ENCODE measurements at places on chromosomes 16 and 17. TPM values are rescaled to one million over a fixed set of nuclear protein-coding genes. Genes with fewer than 3 reads are reported as not detected.

Gene DUSP14
- 12.7 TPM for total RNA-seq

Gene GCGR
- not detected for total RNA-seq

Gene IRX5
- 0.34 TPM for total RNA-seq

Gene DRC3
- total RNA-seq = not detected
